Activated CD4-positive, alpha-beta T cell treated with anti-CD3 and anti-CD28 coated beads, Interleukin-2, Interleukin-6, amounts not matched to agents 100 ng/mL and 50 ng/mL, durations not matched to agents 16 hours and 8 hours (primary cell): ENCODE measurements at places on chromosomes 16 and 17.
A peak's percentile ranks its signal among the peaks of the same experiment; 100 is the strongest.

- peak; percentile 41 for DNase-seq
These were observed 7.4 kb downstream of the FOXF1 start for GRCh38 chr16:86517652-86518258.

- no peak for DNase-seq
These were observed 156.4 kb upstream of the FOXF1 start for GRCh38 chr16:86353948-86354347.

DNA sequence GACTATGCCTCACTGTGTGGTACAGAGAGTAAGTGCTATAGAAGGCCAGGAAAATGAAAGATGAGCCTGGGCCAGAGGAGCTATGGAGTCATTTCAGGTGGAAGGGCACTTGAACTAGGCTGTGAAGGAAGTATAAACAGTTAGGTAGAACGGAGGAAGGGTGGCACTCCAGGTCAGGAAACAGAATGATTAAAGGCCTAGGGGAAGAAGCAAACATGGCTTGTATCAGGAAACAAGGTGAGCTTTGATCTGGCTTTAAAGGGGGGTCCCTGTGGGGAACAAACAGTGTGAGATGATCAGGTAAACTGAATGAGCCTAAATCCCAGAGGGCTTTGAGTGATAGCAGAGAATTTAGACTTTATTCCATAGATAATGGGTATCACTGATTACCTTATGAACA is 16.9 kb downstream of the MAP3K3 start:
- DNase-seq = no peak

DNA sequence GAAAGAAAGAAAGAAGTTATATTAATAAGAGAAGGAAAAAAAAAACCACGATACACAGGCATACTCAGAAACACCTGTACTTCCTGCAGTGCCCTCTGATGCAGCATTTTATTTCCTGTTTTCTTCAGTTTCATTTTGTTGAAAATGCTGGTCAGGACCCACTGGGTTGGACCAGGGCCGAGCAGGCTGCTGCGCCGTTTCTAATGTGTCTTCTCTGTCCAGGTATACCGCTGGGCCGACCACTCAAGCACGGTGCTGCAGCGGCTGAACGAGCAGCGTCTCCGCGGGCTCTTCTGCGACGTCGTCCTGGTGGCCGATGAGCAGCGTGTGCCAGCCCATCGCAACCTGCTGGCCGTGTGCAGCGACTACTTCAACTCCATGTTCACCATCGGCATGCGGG is 8.3 kb downstream of the KLHL36 start:
- DNase-seq = no peak

- DNase-seq = no peak
These were observed 3.7 kb upstream of the SRCIN1 start for GRCh38 chr17:38609280-38610031.

GRCh38 chr17:40884708-40885512 is at the start of gene KRT20:
Gene KRT20, minus strand, starts transcription at chr17:40885242. Its CDS starts 57 bp downstream, at chr17:40885185.
- DNase-seq = no peak

- no peak for DNase-seq
These were observed 41.2 kb downstream of the TTC19 start for GRCh38 chr17:16040710-16041251.

DNA sequence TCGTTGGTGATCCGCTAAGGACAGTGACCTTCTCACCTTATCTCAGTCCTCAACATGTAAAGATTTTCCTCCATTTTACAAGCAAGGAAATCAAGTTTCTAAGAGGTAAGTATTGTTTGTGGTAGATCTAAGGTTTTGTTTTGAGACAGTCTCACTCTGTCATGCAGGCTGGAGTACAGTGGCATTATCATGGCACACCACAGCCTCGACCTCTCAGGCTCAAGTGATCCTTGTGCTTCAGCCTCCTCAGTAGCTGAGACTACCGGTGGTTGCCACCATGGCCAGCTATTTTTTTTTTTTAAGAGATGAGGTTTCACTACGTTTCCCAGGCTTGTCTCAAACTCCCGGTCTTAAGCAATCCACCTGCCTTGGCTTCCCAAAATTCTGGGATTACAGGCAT is 34.9 kb downstream of the PRKCA start:
- peak; percentile 24 for DNase-seq

DNA sequence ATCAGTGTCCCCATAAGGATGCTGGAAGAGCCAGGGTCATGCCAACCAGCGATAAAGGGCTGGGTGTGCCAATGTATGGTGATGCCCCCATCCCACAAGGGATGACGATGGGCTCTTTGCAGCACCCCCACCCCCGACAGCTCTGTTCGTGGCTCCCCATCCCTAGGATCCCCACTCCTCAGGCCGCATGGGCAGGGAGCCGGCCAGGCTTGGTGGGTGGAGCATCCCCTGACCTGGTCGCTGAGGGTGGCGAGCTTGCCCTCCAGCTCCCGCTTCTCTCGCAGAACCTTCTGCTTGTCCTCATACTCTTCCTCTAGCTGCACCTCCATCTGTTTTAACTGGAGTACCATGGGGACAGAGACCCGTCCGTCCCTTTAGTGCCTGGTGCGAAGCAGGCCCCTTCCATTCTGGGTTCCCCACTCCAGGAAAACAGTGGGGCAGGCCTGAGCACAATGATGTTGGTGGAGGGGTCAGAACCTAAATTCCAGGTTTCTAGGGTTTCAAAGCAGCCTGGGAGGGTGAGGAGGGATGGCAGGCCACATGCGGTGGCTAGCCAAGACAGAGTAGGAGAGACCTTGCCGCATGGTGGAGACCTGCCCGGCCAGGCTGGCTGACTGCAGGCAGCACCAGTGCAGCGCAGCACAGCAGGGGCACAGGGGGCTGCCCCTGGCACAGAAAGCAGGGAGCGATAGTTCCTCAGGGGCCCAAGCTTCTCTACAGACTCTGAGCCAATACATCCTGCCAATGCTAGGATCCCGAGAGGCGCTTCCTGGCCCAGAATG is 50.3 kb downstream of the PIPOX start:
- no peak for DNase-seq
